ENCODE measurements at places on chromosomes 6 and 20.

GRCh38 chr20:32391003-32391402 is 32.9 kb downstream of the ASXL1 start:
- no peak for DNase-seq

DNA sequence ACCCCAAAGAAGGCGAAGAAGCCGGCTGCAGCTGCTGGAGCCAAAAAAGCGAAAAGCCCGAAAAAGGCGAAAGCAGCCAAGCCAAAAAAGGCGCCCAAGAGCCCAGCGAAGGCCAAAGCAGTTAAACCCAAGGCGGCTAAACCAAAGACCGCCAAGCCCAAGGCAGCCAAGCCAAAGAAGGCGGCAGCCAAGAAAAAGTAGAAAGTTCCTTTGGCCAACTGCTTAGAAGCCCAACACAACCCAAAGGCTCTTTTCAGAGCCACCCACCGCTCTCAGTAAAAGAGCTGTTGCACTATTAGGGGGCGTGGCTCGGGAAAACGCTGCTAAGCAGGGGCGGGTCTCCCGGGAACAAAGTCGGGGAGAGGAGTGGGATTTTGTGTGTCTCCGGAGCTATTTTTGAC is 69.6 kb downstream of the HFE start:
- peak; percentile 94 for DNase-seq

DNA sequence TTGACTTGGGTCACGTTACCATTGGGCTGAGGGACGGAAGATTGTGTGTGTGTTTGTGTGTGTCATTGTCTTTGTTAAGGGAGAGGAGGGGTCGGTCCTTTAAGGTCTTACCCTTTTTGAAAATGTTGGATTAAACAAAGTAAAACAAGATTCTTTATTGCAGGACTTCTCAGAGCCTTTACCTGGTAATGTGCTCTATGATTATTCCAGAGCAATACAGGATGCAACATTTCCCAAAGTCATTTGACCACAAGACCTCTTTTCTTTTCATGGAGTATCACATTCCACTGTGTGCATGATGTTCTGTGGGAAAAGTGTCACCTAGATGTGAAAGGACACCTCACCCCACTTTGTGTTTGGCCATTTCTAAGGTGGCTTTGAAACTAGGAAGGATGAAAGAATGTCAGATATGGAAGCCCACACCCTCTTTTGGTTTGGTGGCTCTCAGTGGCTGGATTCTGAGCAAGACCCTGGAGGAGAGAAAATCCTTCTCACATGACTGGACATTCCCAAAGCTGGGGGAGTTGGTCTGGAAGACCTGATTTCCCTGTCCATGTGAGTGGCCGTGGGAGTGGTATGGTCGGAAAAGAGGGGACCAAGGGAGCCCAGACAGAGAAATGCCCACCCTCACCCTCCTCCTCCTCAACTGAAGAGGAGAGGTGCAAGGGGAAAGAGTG is 18.2 kb upstream of the ZNF831 start:
- no peak for DNase-seq

- no peak for DNase-seq
These were observed 438.7 kb upstream of the JARID2 start for GRCh38 chr6:14807130-14807529.

- DNase-seq: no peak
These were observed 29.1 kb upstream of the LGSN start for GRCh38 chr6:63348836-63349235.

GRCh38 chr6:140713495-140713894 is 1339.0 kb upstream of the CITED2 start:
- no peak for DNase-seq

GRCh38 chr6:32176476-32177182 is 745 bp upstream of the AGPAT1 start:
- no peak for DNase-seq

DNA sequence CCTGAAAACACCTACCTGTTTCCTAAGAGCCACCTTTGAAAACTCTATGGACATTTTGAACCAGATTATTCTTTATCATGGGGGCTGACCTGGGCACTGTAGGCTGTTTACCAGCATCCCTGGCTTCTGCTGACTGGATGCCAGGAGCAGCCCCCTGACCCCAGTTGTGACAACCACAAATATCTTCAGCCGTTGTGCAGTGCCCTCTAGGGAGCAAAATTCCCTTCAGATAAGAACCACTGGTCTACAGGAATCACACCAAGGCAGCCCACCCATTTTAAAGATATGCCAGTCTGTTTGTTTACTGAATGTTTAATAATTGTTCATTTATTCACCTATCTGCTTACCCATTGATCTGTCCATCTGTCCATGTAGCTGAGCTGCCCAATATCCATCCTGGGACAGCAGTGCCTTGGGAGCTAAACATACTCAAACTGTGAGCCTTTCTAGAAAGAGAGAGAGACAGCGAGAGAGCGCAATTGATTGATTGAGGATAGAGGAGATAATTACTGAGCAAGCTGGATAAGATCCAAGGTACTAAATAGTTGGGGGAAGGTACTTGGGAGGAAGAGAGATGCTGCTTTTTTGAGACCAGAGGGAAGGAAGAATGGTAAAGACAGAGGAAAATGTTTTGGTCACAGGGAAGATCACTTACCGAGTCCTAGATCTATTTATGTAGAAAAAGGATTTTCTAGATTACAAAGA is 276.8 kb downstream of the NRN1 start:
- DNase-seq: peak; percentile 66

DNA sequence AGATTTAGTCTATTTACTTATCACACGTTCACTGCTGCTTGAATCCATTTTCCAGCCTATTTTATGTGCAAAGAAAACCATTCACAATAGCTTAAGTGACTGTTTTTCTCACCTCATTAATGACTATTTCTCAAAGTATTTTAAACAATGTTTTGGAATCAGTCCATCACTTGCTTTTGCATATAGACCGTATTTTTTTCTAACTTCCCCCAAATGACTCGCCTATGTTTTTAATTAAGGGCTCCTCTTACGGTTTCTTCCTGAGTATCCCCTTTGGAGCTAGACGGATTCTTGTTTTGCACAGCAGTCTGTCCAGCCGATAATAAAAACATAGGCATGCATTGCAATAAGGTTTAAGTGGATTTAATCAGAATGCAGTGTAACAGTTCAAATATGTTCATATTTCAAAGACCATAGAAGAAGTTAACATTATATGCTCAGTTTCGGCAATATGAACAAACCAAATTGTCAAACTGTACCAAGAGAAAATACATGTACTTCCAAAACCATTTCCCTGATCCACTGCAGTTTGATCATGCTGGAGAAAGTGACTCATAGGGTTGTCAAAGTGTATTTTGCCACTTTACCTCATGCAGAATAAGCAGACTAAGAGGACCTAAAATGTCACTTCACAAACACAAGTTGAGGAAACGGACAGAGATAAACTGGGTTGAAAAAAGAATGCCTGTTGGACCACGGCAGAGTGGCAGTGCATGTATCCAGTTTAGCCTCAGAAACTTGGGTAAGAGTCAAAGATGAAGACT is 66.4 kb downstream of the HMGN3 start:
- no peak for DNase-seq

GRCh38 chr6:25878721-25879322 is 4.8 kb upstream of the SLC17A3 start:
- DNase-seq: no peak

GRCh38 chr6:32060966-32061655 is 22.9 kb downstream of the CYP21A2 start:
- no peak for DNase-seq

DNA sequence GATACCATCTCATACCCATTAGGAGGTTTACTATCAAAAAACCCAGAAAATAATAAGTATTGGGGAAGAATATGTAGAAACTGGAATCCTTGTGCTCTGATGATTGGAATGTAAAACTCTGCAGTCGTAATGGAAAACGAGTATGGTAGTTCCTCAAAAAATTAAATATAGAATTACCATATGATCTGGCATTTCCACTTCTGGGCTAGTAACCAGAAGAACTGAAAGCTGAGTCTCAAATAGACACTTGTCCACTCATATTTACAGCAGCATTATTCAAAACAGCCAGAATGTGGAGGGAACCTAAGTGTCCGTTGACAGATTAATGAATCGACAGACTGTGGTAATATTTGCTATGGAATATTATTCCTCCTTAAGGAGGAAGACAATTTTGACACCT is 44.3 kb downstream of the FOXC1 start:
- DNase-seq: no peak

DNA sequence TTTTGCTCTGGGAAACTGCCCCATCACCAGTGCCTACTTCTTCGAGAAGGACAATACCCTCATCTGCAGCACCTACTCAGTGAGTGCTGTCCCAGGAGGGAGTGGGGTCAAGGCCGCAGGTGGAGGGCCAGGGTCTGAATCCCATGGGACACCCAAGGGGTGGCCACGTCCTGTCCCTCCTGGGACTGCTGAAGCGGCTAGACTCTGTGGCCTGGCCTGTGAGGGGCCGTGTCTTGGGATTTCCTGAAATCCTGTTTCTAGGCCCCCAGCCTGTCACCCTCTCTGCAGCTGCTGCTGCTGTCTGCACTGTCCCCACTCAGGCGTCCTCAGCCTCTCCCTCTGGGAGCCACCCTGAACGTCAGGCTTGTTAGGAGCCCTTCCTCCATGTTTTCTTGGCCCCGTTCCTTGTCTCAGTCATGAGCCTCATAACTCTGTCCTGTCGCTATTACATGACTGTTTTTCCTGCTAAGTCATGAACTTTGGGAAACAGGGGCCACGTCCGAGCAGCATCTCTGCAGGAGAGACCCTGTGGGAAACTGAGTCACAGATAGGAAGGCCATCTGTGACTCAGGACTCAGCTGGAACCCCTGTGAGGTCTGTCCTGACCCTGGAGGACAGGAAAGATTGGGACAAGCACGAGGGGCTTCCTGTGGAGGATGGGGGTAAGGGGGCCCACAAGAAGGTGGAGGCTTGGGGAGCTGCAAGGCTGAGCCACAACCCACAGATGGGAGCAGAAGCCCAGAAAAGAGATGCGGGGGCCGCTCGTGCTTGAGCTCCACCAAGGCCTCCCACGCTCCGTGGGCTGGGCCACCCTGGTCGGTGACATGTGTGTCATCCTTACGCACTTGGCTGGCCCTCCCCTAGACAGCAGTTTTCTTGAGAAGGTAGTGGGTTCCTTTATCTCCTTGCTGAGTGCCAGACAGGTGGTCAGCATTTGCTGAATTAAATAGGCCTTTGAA is 49.9 kb downstream of the EFCAB8 start:
- DNase-seq: no peak

GRCh38 chr6:43937236-43938177 is 167.5 kb downstream of the VEGFA start:
- peak; percentile 31 for DNase-seq

GRCh38 chr6:47633141-47633540 is 65.2 kb upstream of the ADGRF4 start:
- DNase-seq: peak; percentile 55

DNA sequence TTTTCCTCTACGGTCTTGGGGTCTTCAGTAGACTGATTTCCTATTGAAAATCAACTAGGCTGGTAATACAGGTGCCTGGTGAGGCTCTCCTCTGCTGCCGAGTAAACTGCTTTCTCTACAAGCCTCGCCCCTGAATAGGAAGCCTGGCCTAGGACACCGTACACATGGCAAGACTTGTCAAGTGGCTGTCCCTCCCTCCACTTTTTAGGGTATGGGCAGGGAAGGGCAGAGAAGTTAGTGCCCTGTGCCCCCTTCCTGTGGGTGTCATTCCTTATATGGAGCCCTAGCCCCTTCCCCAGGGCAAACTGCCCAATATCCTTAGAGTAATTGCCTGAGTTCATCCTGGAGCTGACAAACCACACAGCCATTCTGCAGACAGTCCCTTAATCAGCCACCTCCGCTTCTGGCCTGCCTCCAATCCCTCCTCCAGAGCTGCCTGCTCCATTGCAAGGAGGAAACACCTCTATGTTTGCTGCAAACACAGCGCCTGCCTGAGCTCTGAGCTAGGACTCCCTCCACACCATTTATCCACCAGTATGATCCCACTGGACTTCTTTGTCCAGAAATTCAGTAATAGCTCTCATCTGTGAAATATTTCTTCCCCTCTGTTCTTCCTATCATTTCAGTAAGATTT is 93.1 kb downstream of the CHD6 start:
- peak; percentile 10 for DNase-seq

GRCh38 chr6:25953733-25954132 is 8.9 kb upstream of the TRIM38 start:
- DNase-seq: no peak

GRCh38 chr20:35042268-35042667 is 50.3 kb downstream of the TRPC4AP start:
- no peak for DNase-seq

- no peak for DNase-seq
These were observed 282.7 kb downstream of the ADGB start for GRCh38 chr6:146881228-146882181.

- DNase-seq: no peak
These were observed 47.6 kb downstream of the CPXM1 start for GRCh38 chr20:2752567-2753460.

- no peak for DNase-seq
These were observed 10.5 kb upstream of the CCR6 start for GRCh38 chr6:167112421-167112820.

DNA sequence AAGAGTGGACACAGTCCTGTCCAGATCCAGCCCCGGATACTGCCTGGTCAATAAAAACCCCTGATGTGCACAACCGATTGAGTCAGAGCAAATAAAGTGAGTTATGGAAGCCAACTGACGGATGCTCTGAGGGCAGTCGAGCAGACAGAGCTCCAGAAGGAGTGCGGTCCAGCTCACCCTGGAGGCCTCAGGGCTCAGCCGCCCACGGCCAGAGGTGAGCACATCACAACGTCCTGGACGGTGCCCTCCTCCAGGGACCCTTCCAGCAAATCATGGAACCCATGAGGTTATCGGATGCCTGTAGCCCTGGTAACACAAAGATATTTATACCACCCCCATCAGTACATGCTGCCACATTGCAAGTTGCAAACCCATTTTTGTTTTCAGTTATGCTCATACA is 44.0 kb upstream of the SMOC2 start:
- DNase-seq: no peak

- peak; percentile 92 for DNase-seq
These were observed 9.9 kb upstream of the BAK1 start for GRCh38 chr6:33589731-33590530.

GRCh38 chr6:49743429-49743828 is 759 bp downstream of the CRISP3 start:
- no peak for DNase-seq

GRCh38 chr6:21597801-21598673 is 4.5 kb downstream of the SOX4 start:
- DNase-seq: no peak

DNA sequence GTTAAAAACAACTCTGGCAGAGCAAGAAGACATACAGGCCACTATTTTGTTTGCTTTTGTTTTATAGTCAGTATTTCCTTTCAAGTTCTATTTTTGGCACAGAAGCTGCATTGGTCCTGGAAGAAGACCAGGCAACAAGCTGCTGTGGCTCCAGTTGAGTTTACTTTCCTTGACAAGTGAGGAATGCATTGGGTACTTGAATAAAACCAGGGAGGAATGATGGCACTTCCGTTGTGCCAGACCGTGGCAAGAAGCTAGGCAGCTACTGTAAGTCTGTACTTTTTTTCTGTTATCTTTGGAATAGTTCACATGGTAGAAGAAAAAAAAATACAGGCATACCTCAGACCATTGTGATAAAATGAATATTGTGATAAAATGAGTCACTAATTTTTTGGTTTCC is 66.3 kb downstream of the NCOA3 start:
- DNase-seq: no peak

- DNase-seq: peak; percentile 60
These were observed at the start of the genes DUSP15 and TTLL9 for GRCh38 chr20:31869942-31870725. Gene DUSP15 (minus strand): TSS chr20:31870527. CDS start chr20:31870337, 190 bp downstream. Gene TTLL9 (plus strand): TSS chr20:31870634. CDS start chr20:31871127, 493 bp downstream.
